ENCODE measurements at places on chromosomes 7 and 10. TPM values are rescaled to one million over a fixed set of nuclear protein-coding genes. Genes with fewer than 3 reads are reported as not detected.

ENTPD1 gene
- total RNA-seq = 64.1 TPM

SLC18A2 gene
- 0.37 TPM for total RNA-seq

CCDC71L gene
- 70.9 TPM for total RNA-seq

PIK3AP1 gene
- total RNA-seq = 215 TPM

IGFBP1 gene
- not detected for total RNA-seq

RADIL gene
- 1.7 TPM for total RNA-seq

AZGP1 gene
- total RNA-seq = not detected

VAX1 gene
- total RNA-seq = not detected

DOCK1 gene
- total RNA-seq = 40.3 TPM

PTPN20 gene
- total RNA-seq = 1.4 TPM

LRRC72 gene
- total RNA-seq = not detected

NPM3 gene
- total RNA-seq = 28.1 TPM

GNGT1 gene
- not detected for total RNA-seq

PHKG1 gene
- total RNA-seq = not detected

LIPJ gene
- total RNA-seq = 0.19 TPM

COBL gene
- 0.57 TPM for total RNA-seq

SPDYE6 gene
- not detected for total RNA-seq

PLEKHS1 gene
- total RNA-seq = not detected

SUN3 gene
- total RNA-seq = not detected

PARD3 gene
- 18.9 TPM for total RNA-seq

GPRIN2 gene
- total RNA-seq = not detected

KLF14 gene
- total RNA-seq = 1.1 TPM

SCIN gene
- total RNA-seq = 0.51 TPM

CYP3A7 gene
- total RNA-seq = not detected

ACTR3C gene
- 14.5 TPM for total RNA-seq

MBL2 gene
- not detected for total RNA-seq
